ENCODE measurements at places on chromosomes 2 and 18. TPM values are rescaled to one million over a fixed set of nuclear protein-coding genes. Genes with fewer than 3 reads are reported as not detected.

The KCNE4 gene
- under 0.01 TPM for total RNA-seq

DNA sequence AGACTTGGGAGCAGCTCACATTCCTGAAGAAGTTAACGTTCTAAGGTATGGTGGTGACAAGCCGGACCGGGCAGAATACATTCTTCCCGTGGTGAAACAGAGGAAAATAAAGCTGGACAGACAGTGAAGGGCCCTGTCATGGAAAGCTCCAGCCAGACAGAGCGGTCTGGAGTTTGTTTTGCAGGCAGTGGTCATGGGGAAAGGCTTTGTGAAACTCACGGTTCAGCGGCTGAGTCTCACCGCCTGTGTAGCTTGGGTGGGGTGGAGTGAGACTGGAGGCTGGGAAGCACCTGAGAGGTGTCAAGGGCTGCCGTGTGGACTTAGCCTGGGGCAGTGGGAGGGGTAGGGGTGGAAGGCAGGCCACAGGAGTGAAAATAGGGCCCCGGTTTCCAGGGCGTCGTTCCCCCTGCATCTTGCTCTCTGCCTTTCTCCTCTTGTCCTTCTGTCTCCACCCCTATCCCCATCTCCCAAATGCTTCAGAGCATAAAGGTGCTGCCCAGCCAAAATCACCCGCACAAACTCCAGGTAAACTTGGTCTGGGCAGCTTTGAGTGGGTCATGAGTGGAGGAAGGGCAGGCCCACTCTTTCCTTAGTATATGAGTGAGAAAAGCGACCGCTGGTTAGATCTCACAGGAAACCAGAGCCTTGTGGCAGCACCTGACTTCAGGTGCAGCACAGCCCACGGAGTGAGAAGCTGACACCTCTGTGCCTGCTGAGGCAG, 11.4 kb upstream of the SLC20A1 start:
- DNase-seq: no peak

The FOXD4L1 gene
- total RNA-seq: under 0.01 TPM

GRCh38 chr2:97936199-97936598, 59.5 kb downstream of the TMEM131 start:
- no peak for DNase-seq

- no peak for DNase-seq
Observed at GRCh38 chr2:207921606-207922005, 103.7 kb downstream of the PLEKHM3 start.

DNA sequence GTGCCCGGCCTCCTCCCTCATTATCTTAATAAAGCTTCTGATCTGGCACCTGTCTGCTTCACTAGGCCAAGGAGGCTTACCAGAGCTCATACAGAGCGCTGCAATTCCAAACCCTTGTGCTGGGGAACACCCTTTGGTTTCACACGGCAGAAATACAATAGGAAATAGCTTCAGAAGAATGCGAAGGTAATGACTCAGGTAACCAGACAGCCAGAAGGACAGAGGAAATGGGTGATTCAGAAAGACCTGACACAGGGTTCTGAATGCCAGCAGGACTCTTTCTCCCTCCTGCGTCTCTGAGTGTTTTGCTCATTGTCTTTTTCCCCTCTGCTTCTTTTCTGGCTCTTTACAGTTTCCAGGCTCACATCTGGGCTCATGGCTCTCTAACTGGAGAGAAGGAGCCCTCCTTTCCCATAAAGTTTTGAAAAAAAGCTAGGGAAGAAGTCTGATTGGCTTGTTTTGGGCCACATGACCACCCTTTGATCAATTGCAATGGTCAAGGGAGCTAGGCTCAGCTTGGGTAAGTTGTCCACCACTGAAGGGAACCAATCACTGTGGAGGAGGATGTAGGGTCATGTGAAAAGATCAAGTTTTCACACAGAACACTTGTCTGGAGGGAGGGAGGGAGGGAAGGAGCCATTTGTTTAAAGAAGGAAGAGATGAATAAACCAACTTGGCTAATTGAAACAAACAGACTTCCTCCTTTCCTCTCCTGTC, 90.5 kb upstream of the UPP2 start:
- DNase-seq: peak; percentile 64

The ASB18 gene
- not detected for total RNA-seq

DNA sequence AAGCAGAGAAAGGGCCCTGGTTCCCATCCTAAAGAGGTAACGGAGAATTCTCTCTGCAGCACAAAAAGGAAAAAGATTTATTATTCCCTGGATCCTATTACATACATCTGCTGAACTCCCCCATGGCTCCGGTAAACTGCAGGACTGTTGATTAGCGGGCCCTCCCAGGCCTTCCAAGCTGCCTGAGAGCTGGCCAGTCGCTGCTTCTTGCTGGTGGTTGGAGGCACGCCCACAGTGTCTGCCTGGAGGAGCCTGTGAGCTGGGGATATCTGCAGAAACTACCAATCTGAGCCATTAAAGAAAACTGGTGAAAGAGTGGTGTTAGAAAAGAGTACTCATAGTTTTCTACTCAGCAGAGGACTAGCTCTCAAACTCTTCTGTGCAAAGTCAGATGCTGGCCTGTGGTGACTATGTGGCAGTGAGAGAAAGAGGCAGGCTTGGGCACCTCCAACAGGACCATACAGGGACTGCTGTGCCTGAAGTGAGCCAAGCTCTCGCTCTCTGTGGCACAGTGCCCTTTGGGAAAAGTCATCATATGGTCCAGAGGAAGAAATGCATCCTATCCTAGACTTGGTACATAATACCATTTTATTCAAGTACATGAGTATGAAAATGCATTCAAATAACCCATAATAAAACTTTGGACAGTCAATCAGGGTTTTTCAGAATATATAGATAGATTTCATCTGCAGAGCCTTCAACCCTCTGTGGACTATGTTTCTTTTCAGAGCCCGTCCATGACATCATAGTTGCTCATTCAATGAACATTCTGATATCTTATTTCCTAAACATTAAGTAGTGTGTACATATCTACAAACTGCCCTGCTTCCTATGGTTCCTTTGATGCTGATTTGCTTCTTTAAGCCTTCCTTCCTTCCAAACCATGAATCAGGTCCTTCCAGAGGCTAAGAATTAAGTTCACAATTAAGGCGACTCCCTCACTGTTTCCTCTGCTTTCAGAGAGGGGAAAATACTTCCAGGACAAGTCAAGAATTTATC, 242.0 kb upstream of the LYPD1 start:
- DNase-seq: no peak

GRCh38 chr2:215066124-215066523, 72.3 kb downstream of the ABCA12 start:
- no peak for DNase-seq

DNA sequence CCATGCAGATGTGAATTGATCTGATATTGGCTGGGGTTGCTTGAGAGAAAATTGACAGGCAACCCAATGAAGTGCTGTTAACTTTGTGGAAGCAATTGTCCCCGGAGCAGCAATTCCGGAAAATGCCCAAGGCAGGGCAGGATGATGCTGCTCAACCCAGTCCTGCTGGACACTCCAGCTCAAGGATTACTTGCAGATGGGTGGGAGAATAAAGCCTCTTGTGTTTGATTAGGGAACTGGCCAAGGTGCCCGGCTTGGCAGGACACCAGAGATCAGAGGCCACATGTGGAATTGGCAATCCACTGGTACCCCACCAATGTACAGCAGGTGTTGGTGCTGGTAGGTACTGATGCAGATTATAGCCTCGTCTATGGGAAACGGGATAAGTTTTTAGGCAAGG, 12.3 kb upstream of the C2orf42 start:
- no peak for DNase-seq

DNA sequence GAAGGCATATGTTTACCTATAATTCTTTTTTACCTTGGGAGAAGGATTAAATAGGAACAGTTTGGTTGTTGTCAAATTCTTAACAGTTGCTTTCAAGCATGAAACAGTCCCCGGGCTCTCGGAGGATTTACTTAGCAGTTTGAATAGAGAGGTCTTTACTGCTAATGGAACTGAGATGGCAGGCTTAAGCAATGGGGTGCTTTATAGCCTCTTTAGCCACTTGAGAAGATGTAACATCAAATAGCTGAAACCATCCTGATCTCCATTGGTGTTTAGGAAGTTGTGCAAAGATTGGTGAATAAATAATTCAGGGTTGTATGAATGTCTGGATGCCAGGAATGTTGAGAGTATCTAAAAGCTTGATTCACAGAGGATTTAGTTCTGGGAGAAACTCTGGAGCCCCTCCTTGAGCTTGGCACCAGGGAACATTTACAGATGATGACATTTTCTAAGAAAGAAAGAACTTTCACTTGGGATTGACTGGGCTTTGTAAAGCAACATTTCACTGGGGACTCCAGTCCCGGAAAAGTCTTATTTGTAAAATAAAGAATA, 51.9 kb downstream of the PTPRM start:
- no peak for DNase-seq

The CPLX4 gene
- not detected for total RNA-seq

The SUMO1 gene
- 93.1 TPM for total RNA-seq

- DNase-seq: no peak
Observed at GRCh38 chr18:53489266-53489665, 735.2 kb downstream of the MBD2 start.
